ENCODE measurements at places on chromosomes 4 and X.

DNA sequence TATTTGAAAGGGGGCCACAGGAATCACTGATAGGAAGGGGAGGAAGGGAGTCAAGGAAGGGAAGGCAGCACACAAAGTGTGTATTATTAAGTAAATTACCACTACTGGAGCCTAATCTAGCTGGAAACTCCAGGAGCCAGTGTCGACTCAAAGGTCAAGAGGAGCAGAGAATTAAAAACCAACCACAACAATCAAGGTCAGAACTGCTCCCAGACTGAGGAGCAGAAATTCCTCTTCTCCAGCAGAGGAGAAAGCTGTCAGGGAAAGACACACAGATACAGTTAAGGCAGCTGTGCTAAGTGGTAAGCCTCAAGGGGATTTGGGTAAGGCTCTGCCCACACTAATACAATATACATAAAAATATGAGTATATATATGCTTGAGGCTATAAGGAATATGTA lies 87.5 kb upstream of the PTPN13 start:
- H3K4me3 ChIP-seq: no peak overlapping the region
- no peak overlapping the region for H3K27ac ChIP-seq
- H3K4me1 ChIP-seq: peaks cover 7% of the 10 kb centered on the region
- no peaks in the 10 kb centered on the region for H3K27me3 ChIP-seq
- no peak for DNase-seq

DNA sequence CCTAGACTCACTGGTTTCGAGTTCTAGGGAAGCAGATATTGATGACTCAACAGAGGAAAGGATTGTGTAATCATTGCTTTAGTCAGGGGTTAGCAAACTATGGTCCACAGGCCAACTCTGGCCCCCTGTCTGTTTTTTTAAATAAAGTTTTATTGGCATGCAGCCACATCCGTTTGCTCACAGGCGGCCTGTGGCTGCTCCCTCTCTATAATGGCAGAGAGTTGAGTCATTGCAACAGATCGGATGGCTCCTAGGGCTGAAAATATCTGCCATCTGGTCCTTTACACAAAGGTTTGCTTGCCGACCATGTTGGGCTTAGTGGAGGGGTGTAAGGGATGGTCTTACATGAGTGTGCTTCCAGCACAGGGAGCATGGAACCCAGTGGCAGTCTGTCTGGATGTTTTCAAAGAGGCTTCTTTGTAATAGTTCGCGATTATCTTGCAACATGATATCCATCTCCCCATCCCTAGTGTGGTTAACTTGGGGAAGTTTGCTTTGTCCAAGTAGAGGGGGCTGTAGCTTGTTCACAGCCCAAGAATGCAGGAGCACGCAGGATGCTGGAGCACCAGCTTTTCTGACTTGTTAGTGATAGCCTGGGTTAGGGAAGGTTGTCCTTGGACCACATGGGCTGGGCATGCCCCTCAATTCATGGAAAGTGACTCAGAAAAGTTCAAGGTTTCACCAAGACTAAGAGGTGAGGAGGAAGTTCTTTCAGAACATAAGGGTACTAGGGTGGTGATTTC lies 59.3 kb upstream of the CLDN34 start:
- DNase-seq: no peak
- H3K4me1 ChIP-seq: peaks cover 19% of the 10 kb centered on the region
- no peak overlapping the region for H3K4me3 ChIP-seq
- H3K36me3 ChIP-seq: no peaks in the 10 kb centered on the region
- no peaks in the 10 kb centered on the region for H3K27me3 ChIP-seq

GRCh38 chr4:16290681-16291420 lies 64.6 kb upstream of the TAPT1 start:
- H3K36me3 ChIP-seq: no peaks in the 10 kb centered on the region
- H3K4me3 ChIP-seq: no peak overlapping the region
- H3K27me3 ChIP-seq: peaks cover 17% of the 10 kb centered on the region
- no peaks in the 10 kb centered on the region for H3K4me1 ChIP-seq
- no peak for DNase-seq

- no peaks in the 10 kb centered on the region for H3K27me3 ChIP-seq
- H3K27ac ChIP-seq: no peak overlapping the region
- no peak overlapping the region for H3K4me3 ChIP-seq
- no peaks in the 10 kb centered on the region for H3K36me3 ChIP-seq
- no peak for DNase-seq
- H3K4me1 ChIP-seq: no peaks in the 10 kb centered on the region
Observed at GRCh38 chr4:171025776-171026175, 787.4 kb upstream of the GALNTL6 start.

GRCh38 chr4:10438924-10439323 lies 18.3 kb downstream of the ZNF518B start:
- no peak for DNase-seq
- H3K27ac ChIP-seq: no peak overlapping the region
- H3K4me1 ChIP-seq: no peaks in the 10 kb centered on the region

- H3K4me3 ChIP-seq: no peak overlapping the region
- H3K36me3 ChIP-seq: no peaks in the 10 kb centered on the region
- no peak for DNase-seq
- H3K27me3 ChIP-seq: no peaks in the 10 kb centered on the region
- no peak overlapping the region for H3K27ac ChIP-seq
- H3K4me1 ChIP-seq: no peaks in the 10 kb centered on the region
Observed at GRCh38 chr4:62130637-62131036, 930.5 kb downstream of the ADGRL3 start.

GRCh38 chrX:68684291-68684918 lies 36.9 kb downstream of the STARD8 start:
- H3K4me3 ChIP-seq: no peak overlapping the region
- H3K27ac ChIP-seq: no peak overlapping the region
- H3K36me3 ChIP-seq: no peaks in the 10 kb centered on the region
- DNase-seq: no peak

GRCh38 chr4:137614491-137614890 lies 82.2 kb upstream of the PCDH18 start:
- no peak overlapping the region for H3K27ac ChIP-seq
- H3K4me1 ChIP-seq: no peaks in the 10 kb centered on the region
- no peak overlapping the region for H3K4me3 ChIP-seq
- H3K36me3 ChIP-seq: no peaks in the 10 kb centered on the region
- no peaks in the 10 kb centered on the region for H3K27me3 ChIP-seq
- no peak for DNase-seq

DNA sequence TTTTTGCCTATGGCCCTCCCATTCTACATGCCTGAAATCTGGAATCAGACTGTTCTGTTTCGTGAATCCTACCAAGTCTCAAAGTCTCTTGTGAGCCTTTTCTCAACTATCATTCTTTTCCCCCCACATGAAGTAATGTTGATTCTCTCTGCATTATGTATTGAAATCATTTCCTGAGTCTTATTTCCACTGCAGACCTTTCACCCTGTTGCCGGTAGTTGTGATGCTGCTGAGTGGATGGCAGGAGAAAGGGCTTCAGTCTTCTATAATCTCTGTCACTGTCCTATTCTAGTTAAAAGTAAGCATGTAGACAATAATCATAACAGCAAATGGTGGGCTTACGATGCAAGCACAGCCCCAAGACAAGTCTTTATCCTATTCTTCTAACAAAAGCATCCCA lies 75.0 kb downstream of the TBC1D9 start:
- H3K4me3 ChIP-seq: no peak overlapping the region
- DNase-seq: no peak
- H3K27me3 ChIP-seq: no peaks in the 10 kb centered on the region
- H3K27ac ChIP-seq: no peak overlapping the region

DNA sequence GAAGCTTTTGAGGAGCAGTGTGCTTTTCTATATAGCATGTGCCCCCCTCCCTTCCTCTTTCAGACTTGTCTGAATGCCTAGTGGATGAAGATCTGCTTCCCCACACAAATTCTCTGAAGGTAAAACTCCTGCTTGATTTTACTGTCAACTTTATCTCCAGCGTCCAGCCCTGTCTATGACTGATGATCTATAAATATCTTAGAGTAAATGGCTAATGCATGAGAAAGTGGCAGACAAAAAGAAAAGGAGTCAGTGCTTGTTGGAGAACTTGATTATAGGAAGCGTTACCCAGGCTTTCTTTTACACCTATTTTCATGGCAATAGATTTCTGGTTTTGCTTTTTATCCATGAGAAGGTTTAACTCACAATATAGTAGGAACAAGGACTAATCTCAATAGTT lies 168.3 kb upstream of the HS3ST1 start:
- DNase-seq: no peak
- H3K4me1 ChIP-seq: peaks cover 18% of the 10 kb centered on the region
- no peak overlapping the region for H3K4me3 ChIP-seq
- no peaks in the 10 kb centered on the region for H3K27me3 ChIP-seq
- H3K36me3 ChIP-seq: no peaks in the 10 kb centered on the region

- H3K36me3 ChIP-seq: no peaks in the 10 kb centered on the region
- no peaks in the 10 kb centered on the region for H3K4me1 ChIP-seq
- H3K27ac ChIP-seq: no peak overlapping the region
- H3K27me3 ChIP-seq: no peaks in the 10 kb centered on the region
- no peak for DNase-seq
- no peak overlapping the region for H3K4me3 ChIP-seq
Observed at GRCh38 chr4:31549256-31549655, 829.1 kb downstream of the PCDH7 start.

DNA sequence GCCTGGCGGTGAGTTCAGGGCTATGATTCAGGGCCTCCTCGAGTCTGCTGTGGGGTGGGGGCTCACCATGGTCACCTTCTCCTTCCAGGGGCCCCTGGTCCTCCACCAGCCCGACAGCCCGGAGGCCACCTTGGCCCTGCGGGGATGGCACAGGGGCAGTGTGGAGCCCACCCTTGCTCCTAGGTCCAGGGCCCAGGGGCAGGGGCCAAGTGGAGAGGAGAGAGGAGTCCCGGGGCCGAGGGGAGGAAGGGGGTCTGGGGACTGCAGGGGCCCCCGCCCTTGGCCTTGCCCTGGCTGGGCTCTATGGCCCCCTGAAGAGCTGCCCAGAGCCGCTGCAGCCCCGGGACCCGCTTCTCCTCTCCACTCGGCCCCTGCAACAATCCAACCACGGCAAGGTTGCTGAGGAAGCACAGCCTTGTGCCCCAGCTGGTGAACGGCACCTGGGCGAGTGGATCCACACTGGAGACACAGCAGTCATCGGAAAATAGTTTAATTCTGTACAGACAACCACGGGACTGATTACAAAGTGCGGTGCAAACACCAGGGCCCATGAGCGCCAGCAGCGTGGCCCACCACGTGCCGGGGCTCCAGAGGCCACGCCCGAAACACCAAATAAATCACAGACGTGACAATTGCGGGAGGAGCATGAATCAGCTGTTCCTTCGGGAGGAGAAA lies 23.0 kb upstream of the CPLX1 start:
- no peaks in the 10 kb centered on the region for H3K27me3 ChIP-seq
- H3K27ac ChIP-seq: no peak overlapping the region
- DNase-seq: no peak
- no peaks in the 10 kb centered on the region for H3K4me1 ChIP-seq

DNA sequence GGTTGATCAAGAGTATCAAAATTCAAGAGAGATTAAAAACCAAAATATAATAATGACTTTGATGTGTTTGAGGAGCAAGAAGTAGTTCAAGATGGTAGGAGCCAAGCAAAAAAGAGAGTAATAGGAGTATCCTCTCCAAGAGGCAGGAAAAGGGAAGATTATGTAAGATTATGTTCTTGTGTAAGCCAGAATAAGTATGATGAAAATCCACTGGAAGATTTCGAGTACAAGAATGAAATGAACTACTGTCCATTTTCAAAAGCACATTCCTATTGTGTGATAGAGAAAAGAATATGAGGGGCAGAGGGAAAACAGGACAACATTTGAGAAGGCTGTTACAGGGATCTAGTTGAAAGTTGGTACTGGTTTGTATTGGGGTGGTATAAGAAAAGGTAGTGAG lies 659.6 kb upstream of the INTU start:
- no peak for DNase-seq
- no peak overlapping the region for H3K4me3 ChIP-seq
- no peaks in the 10 kb centered on the region for H3K4me1 ChIP-seq
- H3K27ac ChIP-seq: no peak overlapping the region
- H3K36me3 ChIP-seq: no peaks in the 10 kb centered on the region

DNA sequence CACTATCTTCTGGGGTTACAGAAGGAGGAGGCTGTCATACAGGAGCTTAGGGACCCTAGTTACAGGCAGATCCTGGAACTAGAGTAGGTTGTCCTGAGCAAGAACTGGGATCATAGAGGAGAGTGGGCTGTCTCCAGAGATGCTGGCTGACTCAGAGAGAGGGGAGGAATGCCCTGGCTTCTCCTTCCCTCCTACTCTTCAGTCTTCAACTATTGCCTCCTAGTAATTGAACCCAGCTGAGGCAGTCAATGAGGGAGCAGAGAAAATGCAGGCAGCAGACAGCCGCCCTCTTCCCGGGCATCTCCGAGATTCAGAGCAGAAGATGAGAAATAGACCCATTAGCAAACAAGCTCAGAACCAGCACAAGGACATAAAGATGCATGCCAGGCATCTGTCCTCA lies 118.3 kb upstream of the PDE5A start:
- H3K4me3 ChIP-seq: no peak overlapping the region
- no peaks in the 10 kb centered on the region for H3K36me3 ChIP-seq
- H3K27me3 ChIP-seq: no peaks in the 10 kb centered on the region
- DNase-seq: no peak
- no peak overlapping the region for H3K27ac ChIP-seq

DNA sequence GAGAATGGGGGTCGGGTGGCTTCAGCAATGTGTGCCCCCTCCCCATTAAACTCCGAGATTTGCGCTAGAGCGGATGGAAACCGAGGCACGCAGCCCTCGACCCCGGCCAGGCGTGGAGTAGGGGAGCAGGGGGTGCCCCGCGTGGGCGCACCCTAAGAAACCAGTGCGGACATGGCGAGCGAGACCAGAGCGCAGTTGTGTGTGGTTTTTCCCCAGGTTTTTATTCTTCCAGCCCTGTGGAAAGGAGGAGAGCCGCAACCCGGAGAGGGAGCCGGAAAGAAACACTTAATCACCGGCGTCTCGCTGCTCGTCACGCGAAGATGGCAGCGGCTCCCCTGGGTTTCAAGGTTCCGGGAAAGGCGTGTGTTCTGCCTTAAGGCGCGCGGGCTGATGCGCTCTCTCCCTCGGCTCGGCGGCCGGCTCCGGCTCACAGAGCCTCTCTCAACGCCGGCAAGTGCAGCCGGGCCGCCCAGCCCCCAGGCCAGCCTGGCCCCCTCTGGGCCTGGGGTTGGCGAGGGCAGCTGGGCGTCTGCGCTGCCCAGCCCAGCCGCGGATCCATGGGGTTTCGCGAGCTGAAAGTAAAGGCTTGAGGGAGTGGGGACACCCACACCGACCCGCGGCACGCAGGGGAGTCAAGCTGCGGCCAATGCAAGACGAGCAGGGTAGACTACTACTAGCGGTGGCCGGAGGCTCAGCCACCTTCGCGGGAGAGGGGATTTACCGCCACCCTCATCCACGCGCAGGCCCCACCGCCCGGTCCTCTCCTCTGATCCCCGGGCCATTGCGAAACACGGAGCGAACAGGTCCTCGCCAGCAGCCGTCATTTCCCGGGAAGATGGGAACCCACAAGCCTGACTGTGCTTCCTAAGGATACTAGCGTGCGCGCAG lies 74.0 kb upstream of the BCOR start:
- no peaks in the 10 kb centered on the region for H3K27me3 ChIP-seq
- peak overlapping the region; percentile 60 for H3K4me3 ChIP-seq
- H3K4me1 ChIP-seq: peaks cover 42% of the 10 kb centered on the region
- peak overlapping the region; percentile 98 for H3K27ac ChIP-seq
- no peak for DNase-seq
- H3K36me3 ChIP-seq: no peaks in the 10 kb centered on the region

DNA sequence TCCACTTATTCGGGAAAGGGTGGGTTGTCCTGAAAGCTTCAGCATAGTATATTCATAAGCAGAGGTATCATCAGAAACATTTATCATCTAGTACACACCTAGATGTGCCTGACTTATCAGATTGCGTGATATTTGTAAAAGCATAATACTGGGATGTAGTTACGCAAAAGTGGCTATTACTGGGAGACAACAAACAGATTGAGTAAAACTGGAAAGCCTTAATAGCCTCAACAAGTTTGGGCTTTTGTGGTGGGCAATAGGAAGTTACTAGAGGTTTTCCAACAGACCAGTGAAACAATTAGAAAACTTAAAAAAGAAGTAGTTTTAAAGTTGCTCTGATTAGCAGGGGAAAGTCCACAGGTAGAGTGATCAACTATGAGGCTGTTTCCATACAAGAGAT lies 39.8 kb downstream of the GPRIN3 start:
- H3K27ac ChIP-seq: no peak overlapping the region
- H3K36me3 ChIP-seq: no peaks in the 10 kb centered on the region
- no peak overlapping the region for H3K4me3 ChIP-seq
